ENCODE measurements at places on chromosomes 12 and 14. TPM values are rescaled to one million over a fixed set of nuclear protein-coding genes. Genes with fewer than 3 reads are reported as not detected.

The ADAMTS20 gene
- not detected for total RNA-seq

The SUPT16H gene
- 34.3 TPM for total RNA-seq

The TAS2R42 gene
- total RNA-seq = not detected

The DTX3 gene
- total RNA-seq = 10.2 TPM

The PRR4 gene
- not detected for total RNA-seq

The SLC6A15 gene
- total RNA-seq = 3.2 TPM

The PRKAG1 gene
- 71.6 TPM for total RNA-seq

The ADCY6 gene
- 33.3 TPM for total RNA-seq

The REP15 gene
- 1.2 TPM for total RNA-seq

The OR6C2 gene
- not detected for total RNA-seq

The CLEC2A gene
- not detected for total RNA-seq

All from cardiac ventricle fibroblast (primary cell).